Stimulated activated naive B cell treated with anti-CD40 and anti-IgM and Interleukin-4, amounts not matched to agents 10 μg/mL and 1 μg/mL and 100 μg/mL, for 72 hours (primary cell): ENCODE measurements at places on chromosomes 12 and 14.
A peak's percentile ranks its signal among the peaks of the same experiment; 100 is the strongest.

GRCh38 chr12:103241184-103241583, 254.6 kb downstream of the C12orf42 start:
- no peak for DNase-seq

DNA sequence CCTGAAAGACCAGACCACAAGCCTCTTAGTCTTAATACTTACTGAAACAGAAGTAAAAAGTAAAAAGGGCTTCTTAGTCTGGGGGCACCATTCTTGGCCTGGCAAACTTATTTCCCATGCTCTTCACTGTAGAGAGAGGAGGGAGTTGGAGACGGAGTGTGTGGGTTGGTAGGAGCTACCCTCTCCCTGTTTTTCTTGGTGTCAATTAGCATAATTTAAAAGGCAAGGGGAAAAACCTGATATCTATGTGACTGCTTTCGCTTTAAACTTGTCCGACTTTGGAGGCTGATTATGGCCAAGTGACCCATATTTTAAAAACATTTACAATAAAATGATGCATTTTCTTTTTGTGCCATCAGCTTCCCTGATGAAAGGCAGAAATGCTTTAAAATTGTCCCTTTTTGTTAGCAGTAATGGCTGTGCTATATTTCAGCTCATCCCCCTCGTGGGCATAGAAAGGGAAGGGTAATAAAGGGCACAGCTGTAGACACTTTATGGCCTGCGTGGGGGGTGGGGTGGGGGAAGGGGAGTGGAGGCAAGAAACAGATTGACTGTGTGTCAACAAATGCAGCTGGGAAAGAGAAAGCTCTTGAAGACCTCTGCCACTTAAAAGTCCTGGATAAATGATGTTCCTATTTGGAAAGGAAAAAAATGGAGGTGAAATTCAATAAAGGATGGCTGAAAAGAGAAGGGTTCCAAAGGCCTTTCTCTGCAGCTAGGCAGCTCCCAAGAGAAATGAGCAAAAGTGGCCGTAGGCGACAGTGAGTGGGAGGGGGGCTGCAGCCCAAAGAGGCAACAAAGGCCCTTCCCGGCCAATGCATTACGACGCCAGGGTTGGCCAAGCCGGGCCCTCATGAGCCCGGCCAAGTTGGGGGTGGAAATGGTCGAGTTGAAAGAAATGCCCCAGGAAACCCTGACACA, 57.5 kb upstream of the TMEM263 start:
- no peak for DNase-seq

- peak; percentile 23 for DNase-seq
Observed at GRCh38 chr12:29103539-29103974, 45.5 kb upstream of the FAR2 start.

- no peak for DNase-seq
Observed at GRCh38 chr12:100229876-100230275, 29.3 kb downstream of the ACTR6 start.

DNA sequence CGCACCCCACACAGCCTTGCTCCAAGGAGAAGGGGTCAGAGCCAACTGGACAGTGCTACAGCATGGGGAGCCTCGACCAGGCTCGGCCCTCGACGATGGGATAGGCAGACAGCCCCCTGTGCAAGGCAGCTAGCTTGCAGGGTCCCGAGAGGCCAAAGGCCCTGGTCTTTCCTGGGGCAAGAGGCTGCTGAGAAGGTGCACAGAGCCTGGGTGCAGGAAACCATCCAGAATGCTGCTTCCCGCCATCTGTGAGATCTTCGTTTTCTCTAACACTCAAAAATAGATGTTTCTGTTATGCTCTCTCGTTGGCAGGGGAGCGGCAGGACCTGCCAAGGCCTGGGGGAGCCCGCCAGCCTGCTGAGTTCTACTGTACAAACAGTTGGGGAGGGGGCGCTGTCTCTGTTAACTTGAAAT, 168.0 kb upstream of the RTL1 start:
- DNase-seq, result no peak

DNA sequence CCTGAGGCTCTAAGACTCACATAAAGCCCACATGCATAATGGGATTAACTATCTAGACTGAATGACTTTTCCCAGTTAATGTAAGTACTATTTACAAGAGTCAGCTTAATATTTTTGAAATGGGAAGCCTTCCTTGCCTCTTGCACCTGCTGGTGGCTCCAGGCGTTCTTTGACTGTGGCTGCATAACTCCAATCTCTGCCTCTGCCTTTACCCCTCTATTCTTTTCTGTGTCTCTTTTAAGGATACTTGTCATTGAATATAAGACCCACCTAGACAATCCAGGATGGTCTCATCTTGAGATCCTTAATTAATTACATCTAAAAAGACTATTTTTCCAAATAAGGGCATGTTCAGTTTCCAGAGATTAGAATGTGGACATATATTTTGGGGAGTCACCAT, 66.9 kb upstream of the PCED1B start:
- no peak for DNase-seq

DNA sequence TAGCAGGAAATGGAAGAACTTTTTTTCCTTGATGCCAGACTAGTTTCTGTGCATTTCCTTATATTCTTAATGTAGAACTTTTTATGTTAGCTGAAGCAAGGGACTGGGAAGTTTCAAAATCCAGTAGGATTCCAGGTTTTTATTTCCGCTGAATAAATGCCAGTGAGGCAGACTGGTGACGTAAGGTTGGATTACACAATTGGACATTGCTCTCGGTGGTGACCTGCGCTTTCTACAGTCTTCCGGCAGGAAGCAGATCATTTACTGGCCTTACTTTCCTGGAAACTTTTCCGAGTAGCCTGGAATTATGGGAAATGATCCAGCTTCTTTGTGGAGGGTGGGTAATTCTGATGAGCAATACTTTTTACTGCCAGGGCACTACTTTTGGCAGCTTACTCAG, 3.6 kb downstream of the IFT43 start:
- DNase-seq, result no peak

DNA sequence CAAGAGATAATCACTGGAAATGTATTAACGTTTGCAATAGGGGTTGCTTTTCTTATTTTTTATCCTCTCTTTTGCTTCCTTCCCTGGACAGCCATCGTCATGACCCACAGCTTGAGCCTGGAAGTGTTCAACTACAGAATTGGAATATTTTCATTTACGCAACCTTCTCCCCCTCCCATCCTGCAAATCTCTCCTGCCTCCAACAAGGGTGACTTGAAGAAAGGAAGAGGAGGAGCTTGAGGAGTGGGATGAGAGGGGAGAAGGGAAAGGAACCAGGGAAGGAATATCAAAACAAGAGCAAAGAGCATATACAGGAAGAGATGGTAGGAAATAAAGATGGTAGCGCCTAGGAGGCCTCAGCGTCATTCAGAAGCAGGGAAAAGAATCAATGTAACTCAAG, 1.6 kb upstream of the MANSC4 start:
- no peak for DNase-seq

- no peak for DNase-seq
Observed at GRCh38 chr14:27090716-27091115, 492.9 kb upstream of the NOVA1 start.

DNA sequence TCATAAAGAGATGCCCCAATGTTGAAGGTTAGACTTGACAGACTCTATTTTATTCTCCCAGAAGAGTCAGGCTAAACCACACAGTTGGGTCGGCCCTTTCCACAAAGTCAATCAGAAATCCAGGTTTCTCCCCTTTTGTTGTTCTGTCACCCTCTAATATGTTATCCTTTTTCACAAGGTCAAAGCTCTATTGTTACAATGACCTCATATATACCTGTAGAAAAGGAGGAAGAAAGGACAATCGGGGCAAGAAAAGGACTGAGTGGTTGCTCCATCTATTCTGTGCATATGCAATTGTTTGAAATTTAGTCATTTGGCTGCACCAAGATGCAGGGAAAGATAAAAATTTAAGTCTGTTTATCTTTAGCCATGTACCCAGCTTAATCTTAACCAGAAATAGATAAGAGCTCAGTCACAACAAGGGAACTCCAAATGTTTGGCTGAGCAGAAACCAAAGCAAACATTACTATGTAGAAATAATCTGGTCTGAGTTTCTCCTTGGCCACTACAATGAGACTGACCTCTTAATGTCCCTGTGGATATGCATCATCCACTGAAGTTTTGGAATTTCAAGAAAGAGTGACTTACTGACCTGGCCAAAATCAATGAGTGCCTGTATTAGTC, 503.7 kb downstream of the GALC start:
- no peak for DNase-seq

DNA sequence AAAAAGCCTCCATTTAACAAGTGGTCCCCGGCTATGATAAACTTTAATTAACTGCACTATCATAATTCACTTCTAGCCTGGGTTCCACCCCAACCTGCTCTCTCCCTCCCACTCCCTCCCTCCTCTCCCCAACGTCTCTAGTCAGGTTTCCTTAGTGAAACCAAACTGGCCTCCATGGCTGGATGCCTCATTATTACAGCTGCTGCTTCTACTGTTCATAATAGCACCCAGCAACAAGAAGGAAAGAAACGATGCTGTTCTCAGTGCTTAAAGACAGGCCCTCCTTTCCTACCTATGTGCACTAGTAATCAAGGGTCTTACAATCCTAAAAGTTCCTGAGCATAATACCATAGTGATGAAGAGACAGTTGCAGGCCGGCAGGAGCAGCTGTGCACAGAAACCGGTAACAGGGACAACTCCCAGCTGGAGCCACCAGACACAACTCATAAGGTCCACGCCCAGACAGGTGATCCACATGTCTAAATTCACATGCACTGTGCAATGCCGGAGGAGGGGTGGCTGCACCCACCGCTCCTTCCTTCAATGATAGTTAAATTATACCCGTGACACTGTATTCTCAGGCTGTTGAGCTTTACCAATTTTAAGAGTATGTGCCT, 6.2 kb downstream of the IRF2BPL start:
- DNase-seq, result no peak

GRCh38 chr14:89207925-89208328, 209.1 kb downstream of the FOXN3 start:
- DNase-seq, result no peak

DNA sequence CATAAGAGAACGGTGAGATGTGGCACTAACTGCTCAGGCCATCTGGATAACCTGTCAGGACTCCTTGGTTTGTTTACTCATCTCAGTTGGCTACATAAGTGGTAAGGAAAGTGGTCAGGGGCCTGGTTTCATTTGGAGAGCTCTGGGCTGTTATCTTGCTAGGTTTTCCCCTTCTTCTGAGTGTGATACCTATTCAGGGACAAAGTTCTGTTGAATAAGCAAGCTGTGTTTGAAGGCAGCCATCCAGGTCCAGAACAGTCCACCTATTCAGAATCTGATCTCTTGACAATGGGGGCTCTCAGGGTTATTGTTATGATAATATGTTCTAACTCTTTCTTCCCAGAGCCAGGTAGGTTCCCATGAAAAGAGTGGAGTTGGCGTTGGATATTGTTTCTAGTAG, 194.9 kb downstream of the PAH start:
- DNase-seq, result no peak

DNA sequence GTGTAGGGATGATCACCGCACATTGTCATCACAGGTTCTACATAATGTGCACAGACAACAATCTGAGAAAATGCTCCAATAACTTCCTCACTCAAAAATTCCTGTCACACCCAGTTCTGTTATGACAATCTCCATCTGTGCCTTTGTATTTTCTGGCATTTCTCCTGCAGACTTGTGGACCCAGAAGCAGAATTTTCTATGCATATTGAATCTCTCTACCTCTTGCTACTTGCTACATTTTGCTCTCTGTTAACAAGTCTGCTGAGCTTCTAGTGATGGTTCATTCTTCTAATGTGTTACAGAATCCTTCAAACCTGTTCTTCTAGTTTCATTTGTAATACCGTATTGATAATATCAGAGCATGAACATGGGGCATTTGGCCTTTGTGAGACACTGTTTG, 127.8 kb upstream of the PTPRQ start:
- no peak for DNase-seq

DNA sequence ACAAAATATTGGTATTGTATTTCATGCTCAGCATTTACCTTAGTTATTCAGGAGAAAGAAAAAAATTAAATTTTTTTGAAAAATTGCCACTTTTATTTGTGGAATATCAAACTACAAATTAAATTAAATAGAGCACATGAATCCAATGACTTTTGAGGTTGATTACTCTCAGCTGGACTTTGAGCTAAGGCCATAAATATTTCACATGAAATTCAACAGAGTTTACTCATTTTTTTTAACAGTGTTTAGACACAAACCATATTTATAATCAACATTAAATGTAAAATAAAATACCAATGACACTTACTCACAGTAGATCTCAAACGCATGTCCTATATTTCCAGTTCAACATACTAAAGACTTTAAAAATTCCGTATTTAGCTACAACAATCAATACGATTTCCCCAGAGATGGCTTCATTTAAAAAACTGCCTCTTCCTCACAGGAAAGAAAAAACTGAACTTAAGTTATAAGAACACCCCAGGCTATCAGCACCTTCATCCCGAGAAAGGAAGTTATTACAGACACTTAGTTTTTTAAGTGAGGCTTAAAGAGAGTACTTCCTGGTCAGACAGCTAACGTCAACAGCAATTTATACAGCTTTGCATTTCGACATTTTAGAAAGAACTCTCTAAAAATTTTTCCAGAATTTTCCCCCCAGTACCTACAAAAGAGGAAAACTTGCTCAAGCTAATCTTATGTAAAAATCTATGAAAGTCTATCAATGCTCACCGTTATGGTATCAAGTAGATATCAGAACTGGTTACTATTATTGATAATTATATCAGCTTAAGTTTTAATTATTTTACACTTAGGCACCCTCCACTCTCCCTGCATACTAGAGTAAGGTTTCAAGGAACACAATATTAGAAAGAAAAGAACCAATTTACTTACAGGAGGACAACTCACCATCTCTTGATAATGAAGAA, 13.8 kb downstream of the TAOK3 start:
- DNase-seq, result no peak

DNA sequence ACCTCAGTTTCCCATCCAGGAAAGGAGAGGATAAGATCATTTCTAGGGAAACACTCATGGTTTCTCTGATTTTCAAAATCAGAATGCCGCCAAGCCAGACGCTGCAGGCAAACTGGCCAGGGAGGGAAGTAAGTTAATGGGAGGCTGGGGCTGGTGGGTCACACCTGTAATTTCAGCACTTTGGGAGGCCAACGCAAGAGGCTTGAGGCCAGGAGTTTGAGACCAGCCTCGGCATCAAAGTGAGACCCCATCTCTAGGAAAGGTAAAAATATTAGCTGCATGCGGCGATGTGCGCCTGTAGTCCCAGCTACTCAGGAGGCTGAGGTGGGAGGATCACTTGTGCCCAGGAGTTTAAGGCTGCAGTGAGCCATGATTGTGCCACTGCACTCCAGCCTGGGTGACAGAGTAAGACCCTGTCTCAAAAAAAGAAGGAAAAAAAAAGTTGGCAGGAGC, 587 bp downstream of the SELPLG start:
- DNase-seq, result no peak
